ENCODE measurements at places on chromosomes 6 and 20. TPM values are rescaled to one million over a fixed set of nuclear protein-coding genes. Genes with fewer than 3 reads are reported as not detected.

- no peak overlapping the region for H3K4me3 ChIP-seq
- no peak for DNase-seq
- H3K36me3 ChIP-seq: peaks cover 16% of the 10 kb centered on the region
- no peaks in the 10 kb centered on the region for H3K27me3 ChIP-seq
- H3K27ac ChIP-seq: peak overlapping the region; percentile 73
These were observed 64.8 kb downstream of the FYN start for GRCh38 chr6:111808493-111808892.

- no peak overlapping the region for H3K4me3 ChIP-seq
- H3K27ac ChIP-seq: no peak overlapping the region
- no peaks in the 10 kb centered on the region for H3K4me1 ChIP-seq
- no peaks in the 10 kb centered on the region for H3K27me3 ChIP-seq
These were observed 49.9 kb upstream of the SIM1 start for GRCh38 chr6:100514660-100515059.

DNA sequence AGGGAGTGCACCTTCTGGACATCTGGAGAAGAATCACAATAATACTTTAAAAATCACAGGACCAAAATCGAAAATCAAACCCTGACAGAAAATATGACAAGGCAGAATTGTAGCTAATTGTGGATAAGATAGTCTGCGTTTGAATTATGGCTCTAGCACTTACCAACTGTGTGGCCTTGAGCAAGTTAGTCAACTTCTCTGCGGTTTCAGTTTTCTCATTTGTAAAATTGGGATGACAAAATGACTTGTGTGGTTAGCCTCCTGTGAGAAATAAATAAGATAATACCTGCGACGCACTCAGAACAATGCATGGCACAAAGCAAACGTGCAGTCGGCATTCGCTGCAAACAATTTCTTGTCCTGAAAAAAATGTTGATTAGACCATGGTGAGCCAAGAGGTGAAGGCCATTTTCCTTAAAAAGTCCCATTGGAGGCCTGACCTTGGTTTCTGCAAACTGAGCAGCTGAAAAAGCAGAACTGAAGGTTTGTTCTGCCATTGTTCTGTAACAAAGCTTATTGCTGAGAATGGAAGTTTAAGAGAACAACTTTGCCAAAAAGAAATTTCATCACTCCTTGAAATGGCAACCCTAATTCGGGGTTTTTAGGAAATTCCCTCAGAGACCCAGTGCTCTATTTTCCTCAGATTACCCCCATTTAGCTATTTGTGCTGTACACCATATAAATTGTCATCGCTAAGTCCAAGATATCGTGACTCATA is 266.3 kb downstream of the ERMARD start:
- no peaks in the 10 kb centered on the region for H3K36me3 ChIP-seq
- H3K27me3 ChIP-seq: peaks cover 47% of the 10 kb centered on the region
- no peak overlapping the region for H3K27ac ChIP-seq
- no peak for DNase-seq

GRCh38 chr6:64280569-64280968 is 645.0 kb downstream of the PHF3 start:
- DNase-seq: no peak
- no peak overlapping the region for H3K27ac ChIP-seq
- H3K4me1 ChIP-seq: no peaks in the 10 kb centered on the region
- H3K4me3 ChIP-seq: no peak overlapping the region
- H3K27me3 ChIP-seq: no peaks in the 10 kb centered on the region
- H3K36me3 ChIP-seq: no peaks in the 10 kb centered on the region

- H3K27ac ChIP-seq: no peak overlapping the region
- no peak for DNase-seq
- no peaks in the 10 kb centered on the region for H3K27me3 ChIP-seq
These were observed 969.6 kb downstream of the EYS start for GRCh38 chr6:64737418-64737817.

DNA sequence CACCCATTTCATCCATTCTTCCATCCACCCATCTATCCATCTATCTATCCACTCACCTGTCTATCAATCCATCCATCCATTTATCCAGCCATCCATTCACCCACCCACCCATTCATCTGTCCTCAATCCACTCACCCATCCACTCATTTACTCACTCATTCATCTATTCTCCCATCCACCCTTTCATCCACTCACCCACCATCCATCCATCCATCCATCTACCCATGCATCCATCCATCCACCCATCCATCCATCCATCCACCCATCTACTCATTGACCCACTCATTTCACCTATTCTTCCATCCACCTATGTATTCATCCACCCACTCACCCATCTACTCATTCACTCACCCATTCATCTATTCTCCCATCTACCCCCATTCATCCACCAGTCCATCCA is 24.2 kb upstream of the PTGIS start:
- H3K4me1 ChIP-seq: peaks cover 67% of the 10 kb centered on the region
- DNase-seq: no peak
- H3K27me3 ChIP-seq: no peaks in the 10 kb centered on the region
- H3K36me3 ChIP-seq: peaks cover 24% of the 10 kb centered on the region

DNA sequence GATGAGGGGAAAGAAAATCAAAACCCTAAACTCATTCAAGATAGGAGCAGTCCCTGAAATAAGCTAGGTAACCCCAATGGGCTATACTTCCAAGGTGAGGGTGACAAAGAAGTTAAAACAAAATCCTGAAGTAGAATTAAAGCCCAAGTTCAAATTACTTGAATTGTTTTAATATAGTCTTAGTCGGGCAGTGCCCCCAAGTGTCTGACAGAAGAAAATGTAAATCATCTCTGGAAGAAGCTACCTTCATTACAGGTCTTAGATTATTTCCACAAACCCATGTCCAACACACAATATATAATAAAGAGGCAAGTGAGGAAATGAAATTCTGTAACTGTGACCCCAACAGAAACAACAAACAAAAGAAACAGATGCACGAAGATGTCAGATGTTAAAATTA is 36.8 kb upstream of the L3MBTL3 start:
- H3K4me3 ChIP-seq: no peak overlapping the region
- no peak overlapping the region for H3K27ac ChIP-seq
- H3K36me3 ChIP-seq: no peaks in the 10 kb centered on the region
- no peaks in the 10 kb centered on the region for H3K27me3 ChIP-seq

DNA sequence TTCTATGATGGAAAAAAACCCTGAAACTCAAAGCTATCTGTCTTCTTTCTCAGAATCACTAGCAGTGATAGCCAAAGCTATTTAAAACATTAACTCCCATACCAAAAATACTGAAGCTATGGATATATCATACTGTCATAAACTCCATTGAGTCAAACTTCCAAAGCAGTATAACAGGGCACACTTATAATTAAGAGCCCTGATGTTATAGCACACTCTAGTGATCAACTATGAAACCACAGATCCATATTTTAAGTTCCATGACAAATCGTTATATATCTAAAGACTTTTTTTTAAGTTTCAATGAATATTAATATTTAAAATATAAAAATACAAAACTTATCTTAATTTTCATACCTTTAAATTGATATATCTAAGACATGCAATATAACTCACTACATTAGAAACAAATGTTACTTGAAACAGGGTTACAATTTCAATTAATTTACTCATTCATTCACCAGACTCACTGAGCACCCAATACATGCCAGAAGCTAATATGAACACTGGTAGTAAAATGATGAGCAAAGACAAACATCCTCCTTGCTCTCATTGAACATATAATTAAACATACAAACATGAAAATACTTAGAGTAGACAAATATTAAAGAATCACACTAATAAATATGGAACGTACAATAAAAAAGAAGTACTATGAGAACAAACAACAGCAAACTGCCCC is 69.3 kb downstream of the IBTK start:
- H3K4me1 ChIP-seq: no peaks in the 10 kb centered on the region
- H3K4me3 ChIP-seq: no peak overlapping the region
- no peaks in the 10 kb centered on the region for H3K27me3 ChIP-seq
- H3K36me3 ChIP-seq: peaks cover 19% of the 10 kb centered on the region
- no peak for DNase-seq

GRCh38 chr20:13684566-13685222 is 46.0 kb upstream of the TASP1 start:
- no peaks in the 10 kb centered on the region for H3K36me3 ChIP-seq
- H3K4me1 ChIP-seq: peaks cover 4% of the 10 kb centered on the region
- no peak overlapping the region for H3K4me3 ChIP-seq
- H3K27me3 ChIP-seq: peaks cover 3% of the 10 kb centered on the region

DNA sequence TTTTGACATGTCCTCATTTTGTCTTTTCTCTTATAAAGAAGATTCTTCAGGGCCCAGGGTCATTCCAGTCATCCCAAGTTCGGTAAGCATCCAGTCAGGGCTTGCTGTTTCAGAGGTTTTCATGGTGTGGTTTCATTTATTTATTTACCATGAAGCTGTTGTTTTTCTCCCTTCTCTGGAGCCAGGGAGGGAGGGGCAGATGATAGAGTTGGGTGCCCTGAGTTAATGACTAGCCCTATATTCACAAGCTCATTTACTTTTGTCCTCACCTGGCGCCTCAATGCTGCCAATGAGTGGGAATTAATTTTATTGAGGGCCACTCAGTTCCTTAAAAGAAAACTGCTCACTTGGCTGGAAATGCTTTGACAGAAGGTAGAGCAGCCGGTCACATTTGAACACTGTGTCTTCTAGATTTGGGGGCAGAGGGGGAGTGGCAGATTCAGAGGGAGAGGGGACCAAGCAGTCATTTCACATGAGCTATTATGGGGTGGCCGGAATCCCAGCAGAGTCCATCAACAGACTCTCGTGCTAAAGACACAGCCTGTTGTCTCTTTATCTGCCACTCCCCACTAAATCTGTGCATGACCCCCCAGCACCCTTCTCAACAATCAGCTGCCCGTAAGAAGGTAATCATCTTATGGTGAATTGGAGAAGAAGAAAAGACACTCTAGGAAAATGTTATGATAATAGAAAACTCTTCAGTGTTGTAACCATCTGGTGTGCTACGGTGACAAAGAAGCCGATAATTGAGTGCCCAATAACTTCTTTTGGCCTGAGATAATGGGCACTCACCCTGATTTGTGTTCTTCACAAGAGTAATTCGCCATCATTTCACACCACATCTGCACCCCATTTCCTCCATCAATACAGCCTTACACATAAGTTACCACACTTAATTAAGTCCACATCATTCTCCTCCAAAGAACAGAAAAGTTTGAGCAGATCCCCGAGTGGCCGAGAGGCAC is 573.5 kb upstream of the JAG1 start:
- no peak for DNase-seq
- no peaks in the 10 kb centered on the region for H3K4me1 ChIP-seq
- H3K27ac ChIP-seq: no peak overlapping the region
- peaks cover 2% of the 10 kb centered on the region for H3K27me3 ChIP-seq
- no peak overlapping the region for H3K4me3 ChIP-seq

DNA sequence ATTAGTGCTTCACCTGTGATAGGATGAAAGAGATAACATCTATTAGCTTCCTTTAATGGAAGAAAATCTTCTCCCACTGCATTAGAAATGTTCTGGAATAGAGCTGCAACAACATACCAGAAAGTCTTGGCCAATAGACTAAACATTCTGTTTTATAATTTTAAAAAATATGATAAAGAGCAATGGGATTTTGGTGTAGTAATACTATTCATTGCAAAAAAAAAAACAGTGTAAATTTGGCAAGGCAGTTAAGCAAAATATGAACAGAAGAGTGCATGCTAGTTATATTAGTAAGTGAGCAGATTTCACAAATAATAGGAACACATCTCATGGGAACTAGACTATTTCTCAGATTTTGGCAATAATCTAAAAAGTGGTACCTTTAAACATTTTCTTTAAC is 43.3 kb downstream of the SOX4 start:
- no peak overlapping the region for H3K27ac ChIP-seq
- DNase-seq: no peak
- H3K27me3 ChIP-seq: no peaks in the 10 kb centered on the region
- H3K4me1 ChIP-seq: no peaks in the 10 kb centered on the region
- no peaks in the 10 kb centered on the region for H3K36me3 ChIP-seq

GRCh38 chr6:135146162-135146934 is 34.8 kb upstream of the MYB start:
- no peaks in the 10 kb centered on the region for H3K27me3 ChIP-seq
- H3K27ac ChIP-seq: peak overlapping the region; percentile 89
- H3K4me1 ChIP-seq: peaks cover 45% of the 10 kb centered on the region
- DNase-seq: no peak
- no peaks in the 10 kb centered on the region for H3K36me3 ChIP-seq

DNA sequence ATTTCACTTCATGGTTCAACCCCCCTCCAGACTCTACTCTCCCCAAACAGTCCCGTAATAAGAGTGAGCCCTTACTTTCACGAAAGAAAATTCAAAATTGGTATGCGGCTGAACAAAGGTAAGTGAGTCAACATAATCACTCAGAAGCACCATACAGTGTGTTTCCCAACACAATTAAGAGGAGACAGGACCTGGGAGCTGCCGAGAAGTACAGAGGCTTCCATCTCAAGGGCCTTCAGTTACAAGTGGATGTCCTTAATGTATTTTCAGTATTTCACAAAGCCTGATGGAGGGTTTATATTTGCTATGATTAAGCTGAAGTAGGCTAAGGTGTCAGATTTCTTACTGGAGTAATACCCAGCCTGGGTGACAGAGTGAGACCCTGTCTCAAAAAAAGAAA is 51.1 kb downstream of the MYO6 start:
- H3K4me1 ChIP-seq: no peaks in the 10 kb centered on the region
- H3K4me3 ChIP-seq: no peak overlapping the region
- H3K36me3 ChIP-seq: no peaks in the 10 kb centered on the region
- peaks cover 5% of the 10 kb centered on the region for H3K27me3 ChIP-seq
- no peak for DNase-seq

- no peaks in the 10 kb centered on the region for H3K4me1 ChIP-seq
- no peaks in the 10 kb centered on the region for H3K27me3 ChIP-seq
- no peaks in the 10 kb centered on the region for H3K36me3 ChIP-seq
- H3K4me3 ChIP-seq: no peak overlapping the region
- DNase-seq: no peak
- H3K27ac ChIP-seq: no peak overlapping the region
These were observed 440.1 kb downstream of the EPHA7 start for GRCh38 chr6:92979281-92979680.

GRCh38 chr20:61556111-61556510 is 304.1 kb downstream of the CDH4 start:
- no peaks in the 10 kb centered on the region for H3K36me3 ChIP-seq
- no peak overlapping the region for H3K27ac ChIP-seq
- DNase-seq: no peak
- no peak overlapping the region for H3K4me3 ChIP-seq
- H3K4me1 ChIP-seq: no peaks in the 10 kb centered on the region

The POPDC3 gene
- total RNA-seq: not detected

The PAX1 gene
- not detected for total RNA-seq

The PI16 gene
- 0.86 TPM for total RNA-seq

The MCCD1 gene
- total RNA-seq: not detected

The SLC44A4 gene
- total RNA-seq: not detected

The DLK2 gene
- total RNA-seq: 0.30 TPM

The SRSF6 gene
- 129 TPM for total RNA-seq

The RBM38 gene
- total RNA-seq: 60.9 TPM

The MUC21 gene
- total RNA-seq: not detected

Measured in activated naive CD8-positive, alpha-beta T cell treated with anti-CD3 and anti-CD28 coated beads, Interleukin-2, amount 10 ng/mL, durations not matched to agents 7 days and 5 days (primary cell).